Hematopoietic multipotent progenitor cell treated with erythropoietin and hydrocortisone succinate and interleukin-3 and kit ligand, for 6 days (in vitro differentiated cells): ENCODE measurements at places on chromosomes 1 and 21.

DNA sequence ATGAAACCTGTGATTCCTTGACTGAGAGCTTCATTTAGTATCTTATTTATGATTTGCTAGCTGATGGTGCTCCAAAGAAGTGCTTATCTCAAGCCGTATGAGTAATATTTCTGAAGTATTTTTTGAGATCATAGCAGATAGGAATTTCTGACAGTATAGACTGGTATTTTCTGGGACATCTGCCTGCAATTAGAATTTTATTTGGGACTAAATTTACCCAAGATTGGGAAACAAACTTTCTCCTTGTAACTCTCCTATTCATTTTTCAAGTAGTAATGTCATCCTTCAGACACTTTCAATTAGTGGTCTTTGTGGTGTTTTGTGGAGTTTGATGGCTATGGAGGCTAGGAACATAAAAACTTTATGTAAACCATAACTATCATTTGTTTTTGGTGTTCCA, 597.2 kb upstream of the ZP4 start:
- no peak for DNase-seq

DNA sequence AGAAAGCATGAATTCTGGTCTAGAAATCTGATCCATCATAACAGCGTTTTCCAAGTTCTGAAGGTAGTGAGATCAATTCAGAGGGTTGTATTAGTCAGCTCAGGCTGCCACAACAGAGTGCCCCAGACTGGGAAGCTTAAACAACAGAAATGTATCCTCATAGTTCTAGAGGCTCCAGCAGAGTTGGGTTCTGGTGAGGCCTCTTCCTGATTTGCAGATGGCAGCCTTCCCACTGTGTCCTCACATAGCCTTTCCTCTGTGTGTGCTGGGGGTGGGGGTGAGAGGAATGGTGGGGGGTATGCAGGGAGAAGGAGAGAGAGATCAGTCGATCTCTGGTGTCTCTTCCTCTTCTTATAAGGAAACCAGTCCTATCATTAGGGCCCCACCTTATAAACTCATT, 15.1 kb downstream of the ZBTB8B start:
- DNase-seq: no peak

DNA sequence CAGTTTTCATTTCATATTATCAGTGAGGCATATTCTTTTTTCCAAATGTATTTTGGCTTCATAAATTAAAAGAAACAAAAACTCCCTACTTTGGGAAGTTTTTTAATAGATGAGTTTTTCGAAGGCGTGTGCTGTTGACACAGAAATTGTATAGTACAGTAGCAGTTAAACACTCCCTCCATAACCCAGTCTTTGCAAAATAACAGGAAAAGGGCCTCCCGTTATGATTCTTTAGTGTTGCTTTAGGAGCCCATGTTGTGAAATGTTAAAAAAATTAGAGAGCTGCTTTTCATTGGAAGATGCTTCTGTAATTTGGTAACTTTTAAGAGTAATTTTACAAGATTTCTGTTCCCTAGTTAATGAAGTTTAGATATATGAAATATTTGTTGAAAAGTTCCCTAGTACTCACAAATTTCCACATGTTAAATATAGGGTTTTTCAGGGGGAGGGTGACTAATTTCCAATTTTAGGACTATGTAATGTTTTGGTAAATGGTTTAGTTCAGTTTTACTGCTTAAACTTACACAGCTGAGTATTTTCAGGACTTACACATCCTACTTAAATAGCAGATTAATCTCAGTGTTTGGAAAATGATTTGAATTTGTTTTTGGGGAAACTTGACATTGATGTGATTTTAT, 2.0 kb downstream of the CAMSAP2 start:
- no peak for DNase-seq

DNA sequence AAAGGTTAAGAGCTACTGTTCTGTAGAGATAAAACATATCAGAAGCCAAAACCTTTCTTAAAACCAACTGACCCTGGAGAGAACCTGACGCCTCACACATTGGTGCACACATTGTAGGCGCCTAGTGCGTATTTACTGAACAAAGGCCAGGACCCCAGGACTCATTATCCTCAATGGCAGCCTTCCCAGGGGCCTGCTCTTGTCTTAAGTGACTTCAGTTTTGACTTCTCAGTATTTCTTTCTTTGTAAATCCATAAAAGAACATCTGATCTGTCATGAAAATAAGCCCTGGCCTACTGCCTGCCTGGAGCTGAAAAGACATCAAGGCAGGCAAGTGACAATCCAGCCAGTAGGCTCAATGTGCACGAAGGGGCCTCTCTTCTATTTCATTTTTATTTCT, 27.6 kb downstream of the ABCA4 start:
- DNase-seq: no peak

- peak; percentile 67 for DNase-seq
Measured at GRCh38 chr1:157399984-157400382, 152.3 kb downstream of the FCRL5 start.

- peak; percentile 26 for DNase-seq
Measured at GRCh38 chr1:2429780-2430591, 17.6 kb upstream of the PEX10 start.

GRCh38 chr21:15264084-15264665, 199.4 kb upstream of the NRIP1 start:
- no peak for DNase-seq

DNA sequence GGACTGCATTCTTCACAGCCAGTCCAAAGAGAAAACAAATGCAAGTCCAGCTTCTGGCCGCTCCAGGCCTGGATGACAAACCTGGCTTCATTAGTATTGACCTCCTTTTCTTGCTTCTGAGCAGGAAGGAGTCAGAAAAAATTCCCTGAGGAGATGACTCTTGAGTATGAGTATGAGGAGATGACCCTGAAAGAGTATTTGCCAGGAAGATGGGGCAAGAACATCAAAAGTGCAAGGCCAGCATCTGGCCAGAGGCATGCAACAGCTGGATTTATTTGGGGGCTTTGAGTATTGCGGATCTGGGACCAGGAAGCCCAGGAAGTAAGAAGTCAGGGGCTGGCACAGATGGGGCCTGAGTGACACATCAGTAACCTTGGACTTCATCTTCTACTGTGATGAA, 113.9 kb downstream of the GLIS1 start:
- no peak for DNase-seq

- no peak for DNase-seq
Measured at GRCh38 chr1:10450836-10451235, 1.0 kb downstream of the CORT start.

GRCh38 chr1:231639819-231640218, 13.2 kb downstream of the DISC1 start:
- DNase-seq: no peak

- peak; percentile 60 for DNase-seq
Measured at GRCh38 chr1:234608911-234609690, 877 bp downstream of the IRF2BP2 start.

DNA sequence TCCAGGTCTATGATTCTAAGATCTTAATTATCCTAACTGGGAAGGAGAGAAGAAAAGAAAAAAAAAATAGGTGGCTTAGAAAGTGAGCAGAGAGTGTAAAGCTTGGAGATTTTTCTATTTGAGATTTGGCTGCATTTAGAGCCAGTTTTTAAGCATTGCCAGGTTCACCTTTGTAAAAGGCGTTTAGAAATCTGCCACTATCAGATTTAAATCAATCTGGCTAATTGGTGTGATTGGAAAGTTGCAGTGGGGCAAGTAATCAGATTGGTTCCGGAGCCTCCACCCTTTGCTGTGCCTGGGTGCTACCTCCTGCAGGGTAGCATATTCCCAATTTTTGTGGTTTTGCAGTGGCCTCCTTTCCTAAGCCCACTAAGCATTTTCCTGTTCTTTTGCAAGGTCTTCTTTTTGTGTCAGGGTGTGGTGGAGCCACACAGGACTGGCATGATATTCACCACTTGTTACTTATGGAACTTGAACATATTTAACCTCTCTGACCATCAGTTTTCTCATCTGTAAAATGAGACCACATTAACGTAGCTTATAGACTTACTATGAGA, 48.5 kb upstream of the PPP2R5A start:
- DNase-seq: no peak
